Right lung (tissue), 10 donors: ENCODE measurements at places on chromosomes 12 and 14. TPM values are rescaled to one million over a fixed set of nuclear protein-coding genes. Genes with fewer than 3 reads are reported as not detected.

The CMTM5 gene
- 4.9 TPM for polyA plus RNA-seq

DNA sequence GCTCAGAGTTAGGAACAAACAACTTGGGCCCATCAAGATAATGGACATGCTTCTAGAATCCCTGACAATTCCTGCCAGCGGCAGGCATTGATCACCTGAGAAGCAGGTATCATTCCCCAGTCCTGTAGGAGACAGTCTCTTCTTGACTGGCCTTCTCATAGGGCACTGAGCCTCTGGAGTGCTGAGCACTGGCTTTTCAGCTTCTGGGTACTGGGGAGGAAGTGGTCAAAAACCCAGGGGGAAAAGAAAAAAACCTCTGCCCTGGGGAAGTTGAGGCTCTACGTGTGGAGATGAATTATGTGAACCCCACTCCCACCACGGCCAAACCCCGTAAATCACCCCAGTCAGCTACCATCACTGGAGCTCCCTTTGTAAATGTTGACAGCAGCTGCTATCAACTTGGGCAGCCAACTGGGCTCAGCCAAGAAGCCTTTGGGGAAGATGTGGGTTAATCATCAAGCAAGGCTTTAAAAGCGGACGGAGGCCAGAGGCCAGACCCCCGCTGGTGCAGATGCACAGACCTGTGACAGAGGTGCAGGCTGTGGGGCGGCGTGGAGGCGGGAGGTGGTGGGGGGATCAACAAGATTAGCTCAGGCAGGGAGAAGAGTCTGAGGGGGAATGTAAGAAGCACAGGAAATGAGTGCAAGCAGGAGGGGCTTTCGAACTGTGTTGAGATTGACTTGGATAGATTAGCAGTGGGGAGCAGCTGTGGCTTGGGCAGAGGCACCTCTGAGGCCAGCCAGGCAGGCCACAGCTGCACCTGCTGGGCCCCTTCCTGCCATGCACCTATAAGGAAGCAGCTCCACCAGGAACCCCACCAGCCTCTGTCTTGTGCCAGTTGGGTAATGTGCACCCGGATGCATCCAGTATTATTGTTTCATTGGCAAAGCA, 105.4 kb upstream of the HIF1A start:
- no peak for DNase-seq

DNA sequence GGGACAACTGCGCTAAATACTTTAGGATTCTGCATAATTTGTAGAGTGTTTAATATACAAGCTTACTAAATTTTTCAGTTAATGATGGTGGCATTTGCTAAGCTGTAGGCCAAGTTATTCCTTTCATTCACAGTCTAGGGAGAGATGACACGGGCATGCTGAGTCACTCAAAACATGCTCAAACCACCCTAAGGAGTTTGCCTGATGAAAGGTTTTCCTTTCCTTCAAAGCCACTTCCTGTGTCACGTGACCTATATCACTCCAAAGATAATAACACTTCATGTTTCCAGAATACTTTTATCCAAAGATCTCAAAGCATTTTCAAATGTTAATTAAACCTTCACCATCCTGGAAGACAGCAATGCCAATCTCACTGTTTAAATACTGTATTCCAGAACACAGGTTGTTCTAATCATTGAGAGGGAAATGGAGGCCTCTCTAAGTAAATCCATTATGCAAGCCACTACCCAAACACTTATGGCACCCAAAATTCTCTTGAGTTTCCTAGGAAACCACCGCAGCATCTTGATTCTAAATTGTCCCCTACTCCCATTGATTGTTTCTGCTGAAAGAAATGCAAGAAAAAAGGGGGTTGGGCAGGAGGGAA, 207.0 kb upstream of the CDKN3 start:
- no peak for DNase-seq

- no peak for DNase-seq
Observed at GRCh38 chr12:99824900-99825542, 159.7 kb downstream of the ANKS1B start.

- DNase-seq, result no peak
Observed at GRCh38 chr14:40694023-40694422, 912.7 kb upstream of the LRFN5 start.

- no peak for DNase-seq
Observed at GRCh38 chr12:52200086-52200780, 8.4 kb upstream of the KRT80 start.

DNA sequence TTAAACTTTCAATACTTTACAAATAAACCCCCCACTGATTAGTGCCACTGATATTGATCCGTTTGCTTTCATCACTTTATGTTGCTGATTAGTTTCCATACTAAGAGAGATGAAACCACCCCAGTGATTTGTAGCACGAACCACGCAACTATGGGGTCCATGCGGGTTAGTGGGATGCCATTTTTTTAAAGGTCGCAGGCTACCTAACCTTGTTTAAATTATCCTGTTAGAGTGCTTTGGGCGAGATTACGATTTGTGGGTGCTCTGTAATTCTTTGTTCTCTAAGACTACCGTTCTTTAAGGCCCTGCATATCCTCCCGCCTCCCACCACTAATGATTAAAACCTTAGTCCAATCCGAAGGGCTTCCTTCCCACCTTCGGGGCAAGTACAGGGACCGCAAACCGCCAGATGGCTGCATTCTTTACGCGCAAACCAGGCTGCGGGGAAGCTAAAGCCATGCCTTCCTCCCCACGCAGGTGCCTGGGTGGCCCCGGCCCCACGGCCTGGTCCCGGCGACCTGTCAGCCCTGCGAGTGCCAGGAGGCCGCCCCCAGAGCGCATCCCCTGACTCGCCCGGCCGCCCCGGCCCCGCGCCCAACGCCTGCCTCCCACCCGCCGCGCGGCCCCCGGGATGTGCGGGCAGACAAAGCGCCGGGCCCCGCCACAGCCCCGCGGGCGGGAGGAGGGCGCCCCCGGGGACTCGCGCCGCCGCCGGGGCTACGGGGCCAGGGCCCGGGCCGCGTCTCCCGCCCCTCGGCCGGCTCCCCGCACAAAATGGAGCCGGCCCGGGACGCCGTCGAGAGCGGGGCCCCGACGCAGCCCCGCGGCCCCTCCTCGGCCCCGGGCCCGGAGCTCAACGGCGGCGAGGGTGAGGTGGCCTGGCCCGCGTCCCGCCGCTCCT, 759 bp downstream of the NFYB start:
- DNase-seq, result peak; percentile 34

DNA sequence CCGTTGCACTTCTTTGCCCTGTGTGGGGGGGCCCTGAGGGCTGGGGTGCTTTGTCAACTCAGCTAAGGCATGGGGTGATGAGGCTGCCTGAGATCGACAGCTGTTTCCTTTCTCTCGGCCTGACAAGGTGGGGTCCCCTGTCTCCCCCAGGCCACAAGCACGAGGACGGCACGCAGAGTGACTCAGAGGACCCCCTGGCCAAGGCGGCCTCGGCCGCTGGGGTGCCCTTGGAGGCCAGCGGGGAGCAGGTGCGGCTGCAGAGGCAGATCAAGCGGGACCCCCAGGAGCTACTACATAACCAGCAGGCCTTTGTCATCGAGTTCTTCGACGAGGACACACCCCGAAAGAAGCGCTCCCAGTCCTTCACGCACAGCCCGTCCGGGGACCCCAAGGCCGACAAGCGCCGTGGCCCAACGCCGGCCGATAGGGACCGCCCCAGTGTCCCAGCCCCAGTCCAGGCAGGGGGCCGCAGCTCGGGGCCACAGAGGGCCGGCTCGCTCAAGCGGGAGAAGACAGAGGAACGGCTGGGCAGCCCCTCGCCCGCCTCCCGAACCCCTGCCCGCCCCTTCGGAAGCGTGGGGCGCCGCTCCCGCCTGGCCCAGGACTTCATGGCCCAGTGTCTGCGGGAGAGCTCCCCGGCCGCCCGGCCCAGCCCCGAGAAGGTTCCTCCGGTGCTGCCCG, 18.8 kb downstream of the CEP170B start:
- DNase-seq, result no peak

GRCh38 chr12:52579468-52580465, 6.1 kb upstream of the KRT74 start:
- no peak for DNase-seq

DNA sequence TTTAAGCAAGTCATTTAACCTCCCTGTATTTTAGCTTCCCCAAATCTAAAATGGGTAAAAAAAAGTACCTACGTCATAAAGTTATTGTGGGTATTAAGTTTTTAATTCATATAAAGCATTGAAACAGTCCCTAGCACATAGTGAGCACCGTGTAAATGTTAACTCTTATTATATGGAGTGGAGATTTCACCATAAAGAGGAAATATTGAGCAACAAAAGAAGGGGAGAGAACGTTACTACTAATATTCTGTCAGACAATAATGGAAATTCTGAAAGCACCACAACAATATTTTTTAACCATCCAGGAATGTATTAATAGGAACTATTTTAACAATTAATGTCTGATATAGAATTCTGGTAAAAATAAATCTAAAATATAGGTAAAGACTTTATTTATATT, 7.8 kb upstream of the CD163L1 start:
- no peak for DNase-seq

DNA sequence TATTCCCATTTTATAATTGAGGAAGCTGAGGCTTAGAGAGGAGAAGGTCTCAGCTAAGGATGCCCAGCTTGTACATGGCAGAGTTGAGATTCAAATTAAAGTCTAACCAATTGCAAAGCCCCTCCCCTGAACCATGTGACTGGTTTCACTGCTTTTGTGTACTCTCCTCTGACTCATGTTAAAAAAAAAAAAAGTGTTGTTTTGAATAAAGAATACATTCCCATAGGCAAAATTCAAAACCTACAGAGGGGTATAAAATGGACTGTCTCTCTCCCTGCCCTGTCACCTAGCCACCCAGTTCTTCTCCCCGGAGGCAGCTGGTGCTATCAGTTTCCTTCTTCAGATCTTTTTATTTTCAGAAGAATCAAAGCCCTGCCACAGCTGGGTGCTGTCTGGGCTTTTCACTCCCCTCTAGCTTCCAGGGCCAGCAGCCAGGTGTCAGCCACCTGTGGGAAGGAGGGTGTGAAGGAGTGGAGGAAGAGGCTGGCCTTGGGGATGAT, 5.4 kb downstream of the PSMD9 start:
- DNase-seq, result no peak

DNA sequence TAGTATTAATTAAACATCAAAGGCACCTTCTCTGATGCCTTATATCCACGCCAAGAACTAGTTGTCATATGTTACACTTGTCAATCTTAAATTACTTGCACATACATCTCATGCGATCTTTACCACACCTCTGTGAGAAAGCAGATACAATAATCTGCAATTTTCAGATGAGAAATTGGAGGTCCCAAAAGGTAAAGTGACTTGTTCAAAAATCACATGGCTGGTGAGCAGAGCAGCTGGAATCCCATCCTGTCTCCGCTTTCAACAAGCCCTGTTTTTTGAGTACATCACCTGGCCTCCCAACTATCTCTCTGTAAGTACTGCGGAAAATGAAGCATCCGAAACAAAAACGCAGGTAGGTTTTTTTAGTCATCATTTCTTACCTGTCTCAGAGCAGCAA, 203.4 kb upstream of the FOXN3 start:
- DNase-seq, result no peak

- DNase-seq, result no peak
Observed at GRCh38 chr12:51147309-51147708, 25.6 kb downstream of the TFCP2 start.

DNA sequence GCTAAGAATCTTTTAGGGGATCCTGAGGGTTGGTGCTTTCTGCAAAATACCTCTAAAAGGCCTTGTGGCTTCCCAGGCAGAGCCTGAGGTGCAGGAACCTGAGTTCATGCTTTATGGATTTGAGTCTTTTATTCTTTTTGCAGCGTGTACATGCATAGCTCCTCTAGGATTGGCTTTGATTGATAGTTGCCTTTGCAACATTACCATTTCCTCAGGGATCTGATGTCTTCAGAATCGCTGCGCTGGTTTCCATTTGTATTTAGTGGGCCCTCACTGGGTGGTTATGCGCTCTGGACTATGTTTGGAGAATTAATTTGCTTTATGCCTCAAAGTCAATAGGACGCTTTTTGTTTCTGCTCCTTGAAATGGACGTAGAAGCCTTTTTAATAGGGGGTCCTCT, 16.1 kb downstream of the NRXN3 start:
- DNase-seq, result no peak

DNA sequence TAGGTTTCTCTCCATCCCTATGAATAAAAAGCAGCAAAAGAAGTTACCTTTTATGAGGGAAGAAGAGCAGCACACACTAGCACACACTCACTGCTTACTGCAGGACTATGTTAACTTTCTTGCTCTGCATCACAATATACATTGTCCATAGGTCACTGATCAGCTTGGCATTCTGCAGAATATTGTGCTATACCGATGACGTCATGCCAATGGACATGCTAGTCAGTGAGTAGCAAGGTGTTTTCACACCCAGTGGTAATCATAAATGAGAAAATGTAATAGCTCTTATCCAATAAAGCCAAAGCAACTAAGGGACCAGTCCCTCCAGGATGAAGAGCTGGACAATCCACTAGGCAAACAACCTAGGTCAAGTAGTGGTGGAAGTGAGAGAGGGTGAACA, 16.7 kb upstream of the ZDHHC17 start:
- no peak for DNase-seq

The OAS2 gene
- 11.2 TPM for polyA plus RNA-seq

The SIX4 gene
- polyA plus RNA-seq, result 5.8 TPM

The ITGB7 gene
- polyA plus RNA-seq, result 0.90 TPM
